GM12864 (cell line): ENCODE measurements at places on chromosomes 12 and 14.

- DNase-seq = no peak
Measured at GRCh38 chr14:85943192-85943591, 413.2 kb downstream of the FLRT2 start.

DNA sequence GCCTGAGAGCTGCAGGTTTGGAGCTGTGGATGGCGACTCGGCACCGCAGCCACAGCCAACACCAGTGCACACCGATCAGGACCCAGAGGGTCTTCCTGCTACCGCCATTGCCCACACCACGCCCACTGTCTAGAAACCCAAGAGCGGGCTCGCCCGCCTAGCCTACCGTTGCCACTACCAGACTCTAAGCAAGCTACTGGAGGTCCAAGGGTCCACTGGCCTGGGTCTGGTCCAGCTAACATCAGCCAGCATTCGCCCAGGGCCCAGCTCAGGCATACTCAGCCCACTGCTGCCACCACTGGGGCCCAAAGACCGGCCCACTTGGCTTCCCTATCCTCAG, 30.5 kb upstream of the MON2 start:
- DNase-seq = no peak

DNA sequence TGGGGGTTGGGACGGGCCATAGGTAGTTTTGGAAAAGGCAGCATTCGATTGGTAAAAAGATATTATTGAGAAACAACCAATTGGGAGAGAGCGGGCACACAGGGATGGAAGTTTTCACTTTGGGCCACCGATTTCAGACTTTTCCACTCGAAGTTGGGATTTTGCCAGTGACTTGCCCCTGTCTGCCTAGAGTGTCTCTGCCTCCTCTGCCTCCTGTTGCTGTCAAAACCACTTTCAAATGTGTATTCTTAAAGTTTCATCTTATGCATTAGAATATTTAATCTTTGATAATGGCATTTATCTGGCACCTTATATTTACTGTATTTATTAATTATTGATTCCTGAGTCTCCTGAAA, 182.3 kb downstream of the FUT8 start:
- no peak for DNase-seq

GRCh38 chr12:104187446-104188155, 28.0 kb upstream of the TXNRD1 start:
- no peak for DNase-seq

DNA sequence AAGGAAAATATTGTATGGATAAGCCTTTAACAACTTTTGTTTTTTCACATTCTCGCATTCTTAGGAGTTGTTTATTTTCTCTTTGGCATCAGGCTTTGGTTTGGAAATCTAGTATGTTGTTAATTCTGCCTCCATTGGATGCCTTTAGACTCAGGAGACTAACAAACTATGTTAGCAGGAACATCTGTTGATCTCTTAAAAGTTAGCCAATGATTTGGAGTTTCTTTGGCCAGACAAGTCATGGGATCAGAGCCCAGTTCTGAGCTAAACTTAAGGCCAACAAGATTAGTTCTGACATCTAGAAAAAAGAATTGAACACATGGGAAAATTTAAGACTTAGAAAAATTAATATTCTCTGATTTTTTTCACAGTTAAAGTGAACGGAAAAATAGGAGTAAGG, 35.3 kb upstream of the STRAP start:
- no peak for DNase-seq

DNA sequence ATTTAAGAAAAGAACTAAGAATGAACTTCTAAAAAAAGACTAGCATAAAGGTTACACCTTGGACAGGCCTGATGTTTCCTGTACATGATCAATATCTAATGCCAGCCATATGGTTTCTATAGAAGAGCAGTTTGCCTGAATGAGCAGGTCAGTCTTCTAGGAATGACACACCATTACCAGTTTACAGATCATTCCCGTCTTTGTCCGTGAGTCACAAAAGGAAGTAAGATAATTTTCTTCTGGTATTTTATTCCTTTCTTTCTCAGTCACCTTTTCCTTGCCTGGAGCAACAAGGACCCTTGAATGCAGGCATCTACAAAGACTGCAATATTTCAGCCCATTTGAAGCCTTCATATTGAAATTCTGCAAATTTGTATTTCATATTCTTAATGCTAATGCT, 44.6 kb upstream of the CNTN1 start:
- DNase-seq = no peak

DNA sequence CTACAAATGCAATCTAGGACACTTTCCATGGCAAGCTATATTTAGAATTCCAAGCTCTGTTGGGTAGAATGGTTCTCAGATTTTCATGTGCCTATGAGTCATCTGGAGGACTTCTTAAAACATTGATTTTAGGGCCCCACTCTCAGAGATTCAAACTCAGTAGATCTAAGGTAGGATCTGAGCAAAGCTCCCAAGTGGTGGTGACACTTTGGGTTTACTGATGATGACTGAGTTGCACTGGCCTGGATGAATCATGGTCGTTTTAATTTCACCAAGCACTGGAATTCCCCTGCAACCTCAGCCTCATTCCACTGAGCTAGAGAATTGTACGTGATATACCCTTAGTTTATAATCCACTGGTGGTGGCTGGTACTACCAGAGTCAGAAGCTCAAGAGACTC, 86.5 kb downstream of the PPM1H start:
- no peak for DNase-seq

- no peak for DNase-seq
Measured at GRCh38 chr14:66507181-66507721, 696 bp upstream of the GPHN start.

GRCh38 chr12:46110928-46111699, 120.7 kb upstream of the SCAF11 start:
- DNase-seq = no peak

DNA sequence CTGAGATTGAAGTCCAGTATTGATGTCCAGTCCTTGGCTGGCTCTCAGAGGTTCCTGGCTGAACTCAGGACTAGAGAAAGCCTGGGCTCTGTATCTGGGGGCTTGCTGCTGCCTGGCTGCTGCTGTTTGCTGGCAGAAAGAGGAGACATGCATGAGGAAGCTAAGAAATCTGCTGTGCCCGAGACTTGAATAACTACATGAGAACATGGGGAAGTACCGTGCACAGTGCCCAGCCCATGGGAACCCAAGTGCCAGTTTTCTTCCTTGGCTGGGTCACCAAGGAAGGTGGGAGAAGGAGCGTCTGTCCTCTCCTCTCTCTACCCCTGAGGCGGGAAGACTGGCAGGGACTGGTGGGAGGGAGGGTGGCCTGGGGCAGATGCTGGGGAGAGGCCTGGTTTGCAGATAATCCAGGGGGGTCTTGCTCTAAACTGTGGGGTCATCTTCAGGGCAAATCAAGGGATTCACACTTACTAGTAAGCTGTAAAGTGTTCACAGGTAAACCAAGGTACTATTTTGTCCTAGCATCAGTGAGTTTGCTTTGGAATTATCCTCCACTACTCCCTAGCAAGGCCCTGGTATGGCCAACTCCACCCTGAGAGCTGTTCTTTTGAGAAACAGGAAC, 13.8 kb upstream of the ZFP36L1 start:
- no peak for DNase-seq

DNA sequence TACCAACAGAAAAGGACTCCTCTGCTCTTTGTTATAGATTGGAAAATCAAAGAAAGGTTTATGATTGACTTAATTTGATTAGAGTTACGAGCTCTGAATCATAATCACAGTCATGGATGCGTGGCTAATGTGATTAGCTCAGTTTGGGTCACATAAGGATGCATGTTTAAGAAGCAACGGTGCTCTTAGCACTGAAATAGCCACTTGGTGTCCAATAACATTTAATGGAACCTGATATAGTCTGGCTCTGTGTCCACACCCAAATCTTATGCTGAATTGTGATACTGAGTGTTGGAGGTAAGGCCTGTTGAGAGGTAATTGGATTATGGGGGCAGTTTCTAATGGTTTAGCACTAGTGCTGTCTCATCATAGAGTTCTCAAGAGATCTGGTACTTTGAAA, 501.6 kb downstream of the SLC6A15 start:
- DNase-seq = no peak

- no peak for DNase-seq
Measured at GRCh38 chr14:61992139-61992538, 229.9 kb downstream of the SNAPC1 start.

- no peak for DNase-seq
Measured at GRCh38 chr12:120658286-120659150, 18.1 kb downstream of the CABP1 start.

DNA sequence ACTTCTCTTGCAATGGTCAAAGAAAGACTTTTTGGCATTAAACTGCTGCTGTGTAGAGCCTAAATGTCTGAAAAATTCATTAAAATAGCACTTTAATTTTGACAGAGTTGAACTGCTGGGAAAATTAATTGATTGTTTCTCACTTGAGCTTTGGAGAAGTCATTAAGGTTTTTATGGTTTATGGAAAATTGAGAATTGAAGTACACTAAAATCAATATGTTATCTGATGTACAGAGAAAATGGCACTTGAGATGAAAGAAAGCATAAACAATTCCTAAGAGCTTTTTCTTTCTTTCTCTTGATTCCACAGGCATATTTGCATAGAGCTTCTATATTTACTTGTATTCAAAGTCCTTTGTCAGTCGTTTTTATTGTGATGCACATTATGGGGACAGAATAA, 188.5 kb upstream of the CAND1 start:
- no peak for DNase-seq

GRCh38 chr14:88993946-88994345, 169.5 kb downstream of the TTC8 start:
- DNase-seq = no peak

- DNase-seq = no peak
Measured at GRCh38 chr12:32331133-32331532, 68.2 kb upstream of the FGD4 start.

DNA sequence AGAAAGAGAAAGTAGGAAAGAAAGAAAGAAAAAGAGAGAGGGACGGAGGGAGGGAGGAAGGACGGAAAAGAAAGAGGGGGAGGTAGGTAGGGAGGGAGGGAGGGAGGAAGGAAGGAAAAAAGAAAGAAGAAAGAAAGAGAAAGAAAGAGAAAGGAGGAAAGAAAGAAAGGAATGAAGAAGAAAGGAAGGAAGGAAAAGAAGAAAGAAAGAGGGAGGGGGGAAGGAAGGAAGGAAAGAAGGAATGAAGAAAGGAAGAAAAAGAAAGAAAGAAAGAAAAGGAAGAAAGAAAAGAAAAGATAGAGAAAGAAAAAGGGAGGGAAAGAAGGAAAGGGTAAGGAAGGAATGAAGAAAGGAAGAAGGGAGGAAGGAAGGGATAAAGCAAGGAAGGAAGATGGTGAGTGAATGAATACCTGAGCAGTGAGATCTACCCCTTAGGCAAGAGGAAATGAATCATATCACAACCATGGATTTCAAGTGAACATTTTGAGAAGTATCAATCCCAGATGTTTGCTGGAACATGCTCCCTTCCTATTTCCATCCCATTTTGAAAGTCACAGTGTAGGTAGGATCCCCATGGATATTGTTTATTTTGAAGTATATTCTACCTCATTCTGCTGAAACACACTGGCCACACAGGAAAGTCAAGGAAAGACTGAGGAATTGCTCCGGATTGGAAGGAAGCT, 639.4 kb upstream of the TBX3 start:
- DNase-seq = no peak

DNA sequence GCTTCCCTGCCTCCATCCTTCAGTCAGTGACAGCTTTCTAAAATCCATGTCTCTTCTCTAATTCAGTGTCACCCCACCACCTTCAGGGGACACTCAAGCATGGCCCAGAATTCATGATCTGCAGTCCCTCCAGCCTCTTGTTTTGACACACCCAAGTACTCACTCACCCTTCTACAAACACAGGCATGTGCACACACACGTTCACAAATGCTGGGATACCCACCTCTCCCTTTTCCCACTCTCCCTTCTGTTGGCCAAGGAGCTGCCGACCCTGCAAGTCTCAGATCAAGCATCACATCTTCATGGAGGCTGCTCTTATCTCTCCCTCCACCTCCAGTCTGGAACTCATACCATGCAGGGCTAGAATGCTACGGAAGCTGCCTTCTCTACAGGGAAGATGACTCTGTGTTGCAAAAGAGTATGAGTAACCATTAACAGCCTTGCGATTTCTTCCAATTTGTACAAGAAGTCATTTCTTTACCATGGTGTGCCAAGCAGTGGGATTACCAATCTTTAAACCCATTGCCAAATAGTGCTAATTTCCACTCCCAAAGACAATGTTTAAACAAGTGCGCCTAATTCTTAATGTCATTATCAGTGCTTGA, 196.1 kb downstream of the BCL11B start:
- no peak for DNase-seq

- DNase-seq = no peak
Measured at GRCh38 chr14:105397350-105397931, 897 bp upstream of the TEX22 start.

- no peak for DNase-seq
Measured at GRCh38 chr12:22409377-22410164, 75.1 kb upstream of the ST8SIA1 start.

DNA sequence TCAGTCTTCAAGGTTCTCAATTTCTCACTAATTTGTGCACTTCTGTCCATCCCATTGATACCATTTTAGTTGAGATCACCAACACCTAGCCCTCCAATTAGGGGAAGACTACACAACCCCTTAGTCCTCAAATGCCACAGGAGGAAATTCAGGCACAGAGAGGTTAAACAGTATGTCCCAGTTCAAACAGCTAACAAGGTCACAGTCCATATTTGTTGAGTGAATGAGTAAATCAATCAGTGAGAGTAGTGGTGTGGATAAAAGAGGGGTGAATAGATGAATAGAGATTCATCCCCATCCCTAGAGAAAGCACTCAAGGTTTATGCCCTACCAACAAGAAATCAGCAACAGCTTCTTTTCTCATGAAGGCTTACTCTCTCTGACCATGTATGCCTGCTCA, 94.2 kb upstream of the RIC8B start:
- DNase-seq = no peak

DNA sequence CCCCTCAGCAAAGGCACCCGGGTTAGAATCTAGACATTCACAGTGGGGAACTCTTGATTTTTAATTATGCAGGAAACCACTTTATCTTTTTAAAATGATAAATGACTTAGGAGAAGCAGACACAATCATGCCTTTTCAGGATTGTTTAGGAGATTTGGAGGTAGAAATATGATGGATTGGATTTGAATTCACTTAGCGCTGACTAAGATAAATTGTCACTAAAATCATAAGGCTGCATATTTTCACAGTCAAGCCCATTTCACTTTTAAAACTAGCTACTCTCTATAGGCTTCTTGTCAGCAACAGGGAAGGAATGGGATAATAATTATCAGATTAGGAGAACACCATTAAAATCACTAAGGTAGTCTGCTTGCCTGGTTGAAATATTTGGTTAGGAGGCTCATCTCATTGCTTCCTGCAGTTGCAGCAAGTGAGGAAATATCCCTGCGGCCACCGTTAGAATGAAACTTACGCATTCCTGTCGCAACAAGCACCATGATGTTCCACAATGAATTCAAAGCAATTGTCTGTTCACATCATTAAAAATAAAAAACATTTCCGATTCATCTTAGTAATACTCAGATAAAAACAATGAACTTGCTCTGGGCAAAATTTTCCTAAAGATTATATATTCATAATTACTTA, 31.9 kb downstream of the DACT1 start:
- DNase-seq = no peak

GRCh38 chr14:96901227-96901626, 104.0 kb downstream of the VRK1 start:
- DNase-seq = peak; percentile 54
